Stimulated activated CD4-positive, alpha-beta T cell treated with anti-CD3 and anti-CD28 coated beads, Interleukin-12 subunit alpha, Interleukin-12 subunit beta, amount 100 ng/mL, for 24 hours (primary cell): ENCODE measurements at places on chromosomes 7 and 10.

DNA sequence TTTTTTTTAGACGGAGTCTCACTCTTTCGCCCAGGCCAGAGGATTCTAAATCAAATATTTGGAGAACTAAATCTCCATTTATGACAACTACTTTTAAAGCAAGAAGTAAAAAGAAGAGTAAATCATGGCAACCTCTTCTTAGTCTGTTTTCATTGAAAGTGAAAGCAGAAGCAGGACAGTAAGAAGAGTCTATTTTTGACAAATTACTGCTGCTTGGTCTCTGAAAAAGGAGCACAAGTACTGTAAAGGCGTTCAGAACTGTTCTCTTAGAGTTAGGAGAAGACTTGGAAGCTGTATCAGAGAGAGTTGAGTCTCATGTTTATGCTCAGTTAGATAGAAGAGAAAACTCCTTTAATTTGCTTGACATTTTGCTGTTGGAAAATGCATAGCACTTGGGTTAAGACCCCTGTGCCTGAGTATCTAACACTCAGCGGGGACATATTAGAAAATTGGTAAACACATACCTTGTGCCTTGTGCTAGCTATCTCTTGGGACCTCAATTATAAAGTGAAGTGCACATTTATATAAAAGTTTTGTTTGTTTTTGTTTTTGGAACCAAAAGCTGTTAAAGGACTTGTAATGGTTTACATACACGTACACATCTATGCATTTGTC lies 433.0 kb downstream of the ANKRD7 start:
- no peak for DNase-seq

DNA sequence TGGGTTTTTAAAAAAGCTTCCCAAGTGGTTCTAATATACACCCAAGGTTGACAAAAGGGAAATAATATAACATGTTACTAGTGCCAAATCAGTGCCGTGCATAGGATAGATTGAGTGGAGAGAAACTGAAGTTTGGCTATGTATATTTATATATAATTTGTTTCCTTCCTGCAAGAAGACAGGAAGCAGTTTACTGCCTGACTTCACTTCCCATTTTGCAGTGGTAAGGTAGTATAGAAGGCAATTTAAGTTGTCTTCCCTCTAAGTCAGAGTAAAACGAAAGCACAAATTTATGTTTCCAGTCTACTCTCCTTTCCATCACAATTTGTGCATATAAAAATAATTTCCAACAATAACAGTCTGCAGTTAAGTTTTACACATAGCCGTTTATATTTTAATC lies 3.4 kb upstream of the HYCC1 start:
- no peak for DNase-seq

- no peak for DNase-seq
These were observed 31.3 kb downstream of the KIAA1217 start for GRCh38 chr10:24240041-24240751.

GRCh38 chr10:83995738-83996331 lies 143.5 kb upstream of the GHITM start:
- DNase-seq, result no peak

DNA sequence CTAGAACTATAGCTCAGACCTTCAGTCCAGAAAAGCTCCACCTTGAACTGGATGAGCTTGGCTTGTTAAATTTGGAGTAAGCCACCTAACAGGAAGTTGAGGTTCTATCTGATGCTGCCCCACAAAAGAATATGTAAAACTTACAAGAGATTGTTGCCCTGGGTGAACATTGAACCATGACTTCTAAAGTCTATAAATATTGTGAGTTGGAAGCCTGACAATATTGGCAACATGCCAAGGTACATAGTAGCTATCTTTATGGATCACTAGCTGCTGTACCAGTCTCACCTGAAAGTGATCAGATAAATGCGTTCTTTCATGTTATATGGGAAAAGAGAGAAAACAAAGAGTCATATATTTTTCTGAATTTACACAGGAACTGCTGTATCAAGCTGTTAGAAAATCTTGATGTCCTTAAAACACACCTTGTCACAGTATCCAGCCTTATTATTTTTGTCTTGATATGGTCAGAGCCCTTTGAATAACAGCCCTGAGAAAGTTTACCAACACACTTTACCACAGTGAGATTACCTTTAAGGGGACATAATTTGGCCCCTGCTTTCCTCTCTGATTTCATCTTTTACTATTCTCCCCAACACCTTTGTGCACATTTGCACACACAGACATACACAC lies 92.0 kb downstream of the LSMEM1 start:
- no peak for DNase-seq

DNA sequence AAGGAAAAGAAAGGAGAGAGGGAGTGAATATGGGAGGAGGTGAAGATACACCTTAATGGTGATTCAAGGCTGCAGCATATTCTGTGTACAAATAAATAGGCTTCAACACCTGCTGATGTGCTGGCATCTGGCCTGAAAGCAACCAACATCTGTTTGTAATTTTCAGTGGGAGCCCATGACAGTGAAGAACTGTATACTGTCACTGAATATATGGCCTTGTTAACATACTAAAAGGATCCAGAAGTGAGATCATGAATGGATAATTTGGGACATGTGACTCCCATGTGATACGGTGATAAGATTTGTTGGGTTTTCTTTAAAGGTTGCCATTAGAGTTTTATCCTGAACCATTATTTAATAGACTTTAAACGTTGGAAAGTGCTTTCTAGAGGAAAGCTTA lies 459.3 kb downstream of the CNTNAP2 start:
- DNase-seq, result no peak
